Substantia nigra (tissue), 51 donors: ENCODE measurements at places on chromosomes 16 and 17.

- no peak for DNase-seq
These were observed 67.1 kb downstream of the CLEC18A start for GRCh38 chr16:70018254-70018653.

DNA sequence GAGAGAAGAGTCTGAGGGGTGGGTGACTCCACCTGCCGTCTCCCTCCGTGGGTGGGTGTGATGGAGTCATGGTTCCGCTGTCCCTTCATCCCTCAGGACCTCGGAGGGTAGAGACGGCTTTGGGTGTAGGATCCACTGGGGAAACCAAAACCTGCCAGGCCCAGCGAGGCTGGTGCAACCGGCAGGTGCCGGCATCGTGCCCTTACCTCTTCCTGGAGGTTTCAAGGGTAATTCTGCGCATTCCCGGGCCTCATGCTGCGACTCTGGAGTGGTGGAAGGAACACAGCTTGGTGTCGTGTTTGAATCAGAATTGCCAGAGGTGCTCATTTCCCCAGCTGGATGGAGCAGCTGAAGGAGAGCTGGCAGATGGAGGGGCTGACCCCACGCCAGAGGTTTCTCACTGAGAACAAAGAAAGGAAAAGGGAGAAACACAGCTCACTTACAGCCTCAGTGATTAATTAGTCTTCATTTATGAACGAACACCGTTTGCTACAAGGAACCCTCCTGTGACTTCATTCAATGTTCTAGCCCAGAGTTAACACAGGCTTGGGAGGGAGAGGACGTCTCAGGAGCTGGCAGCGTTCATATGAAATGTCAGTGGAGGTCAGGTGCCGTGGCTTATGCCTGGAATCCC lies 16.3 kb upstream of the ATP2A3 start:
- no peak for DNase-seq

DNA sequence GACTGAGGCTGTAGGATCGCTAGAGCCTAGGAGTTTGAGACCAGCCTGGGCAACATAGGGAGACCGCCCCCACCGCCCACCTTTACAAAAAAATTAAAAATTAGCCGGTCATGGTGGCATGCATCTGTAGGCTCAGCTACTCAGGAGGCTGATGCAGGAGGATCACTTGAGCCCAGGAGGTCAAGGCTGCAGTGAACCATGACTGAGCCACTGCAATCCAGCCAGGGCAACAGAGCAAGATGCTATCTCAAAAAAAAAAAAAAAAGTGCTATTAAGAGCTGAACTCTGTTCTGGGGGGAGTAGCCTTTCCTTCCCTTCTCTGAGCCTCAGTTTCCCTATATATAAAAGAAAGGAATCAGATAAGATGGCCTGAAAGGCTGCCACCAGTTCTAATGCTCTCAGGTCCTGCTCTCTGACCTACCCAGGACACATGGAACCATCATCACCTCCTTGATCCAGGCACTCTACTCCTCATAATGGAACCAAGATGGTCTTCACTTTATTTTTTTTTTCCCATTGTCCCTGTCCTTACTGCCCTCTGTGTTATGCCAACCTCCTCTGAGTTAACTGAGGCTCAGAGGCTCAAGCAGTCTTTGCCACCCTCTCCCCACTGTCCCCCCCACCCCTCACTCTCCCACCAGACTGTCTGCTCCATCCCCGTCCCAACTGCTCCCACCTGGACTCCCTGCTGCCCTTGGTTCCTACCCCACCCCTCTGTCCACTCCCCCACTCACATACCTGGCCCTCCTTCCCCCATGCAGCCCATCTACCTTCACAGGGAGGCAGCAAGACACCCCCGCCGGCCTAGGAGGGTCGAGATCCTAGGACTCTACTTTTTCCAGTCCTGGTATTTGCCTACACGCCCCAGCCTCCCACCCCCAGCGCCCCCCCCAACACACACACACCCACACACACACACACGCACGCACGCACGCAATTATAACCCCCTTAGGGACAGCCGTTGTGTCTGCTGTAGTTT lies 23.8 kb upstream of the EIF1 start:
- no peak for DNase-seq

- DNase-seq = no peak
These were observed 14.9 kb downstream of the MYO18A start for GRCh38 chr17:29165261-29165660.

GRCh38 chr17:27845264-27846041 lies 45.1 kb upstream of the NOS2 start:
- no peak for DNase-seq

- no peak for DNase-seq
These were observed 214.1 kb downstream of the SEC14L1 start for GRCh38 chr17:77354670-77355455.

GRCh38 chr17:6374271-6374691 lies 60.6 kb downstream of the AIPL1 start:
- DNase-seq = no peak

DNA sequence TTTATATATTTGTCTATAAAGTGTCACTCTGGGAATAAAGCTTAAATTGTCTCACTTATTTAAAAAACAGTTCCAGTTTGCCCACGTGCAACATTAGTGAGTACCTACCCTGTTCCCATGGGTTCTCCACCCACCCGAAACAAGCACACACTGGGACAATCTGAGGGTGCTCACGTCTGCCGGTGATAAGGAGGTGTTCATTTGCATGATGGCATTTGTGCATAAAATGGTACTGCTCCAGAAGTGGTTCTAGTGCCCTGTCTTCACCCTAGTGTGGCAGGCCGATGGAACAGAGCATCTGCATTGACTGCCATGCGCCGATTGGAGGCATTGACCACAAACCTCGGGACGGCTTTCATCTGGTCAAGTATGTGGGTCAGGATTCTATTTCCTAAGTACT lies 35.6 kb upstream of the ENDOV start:
- DNase-seq = no peak

DNA sequence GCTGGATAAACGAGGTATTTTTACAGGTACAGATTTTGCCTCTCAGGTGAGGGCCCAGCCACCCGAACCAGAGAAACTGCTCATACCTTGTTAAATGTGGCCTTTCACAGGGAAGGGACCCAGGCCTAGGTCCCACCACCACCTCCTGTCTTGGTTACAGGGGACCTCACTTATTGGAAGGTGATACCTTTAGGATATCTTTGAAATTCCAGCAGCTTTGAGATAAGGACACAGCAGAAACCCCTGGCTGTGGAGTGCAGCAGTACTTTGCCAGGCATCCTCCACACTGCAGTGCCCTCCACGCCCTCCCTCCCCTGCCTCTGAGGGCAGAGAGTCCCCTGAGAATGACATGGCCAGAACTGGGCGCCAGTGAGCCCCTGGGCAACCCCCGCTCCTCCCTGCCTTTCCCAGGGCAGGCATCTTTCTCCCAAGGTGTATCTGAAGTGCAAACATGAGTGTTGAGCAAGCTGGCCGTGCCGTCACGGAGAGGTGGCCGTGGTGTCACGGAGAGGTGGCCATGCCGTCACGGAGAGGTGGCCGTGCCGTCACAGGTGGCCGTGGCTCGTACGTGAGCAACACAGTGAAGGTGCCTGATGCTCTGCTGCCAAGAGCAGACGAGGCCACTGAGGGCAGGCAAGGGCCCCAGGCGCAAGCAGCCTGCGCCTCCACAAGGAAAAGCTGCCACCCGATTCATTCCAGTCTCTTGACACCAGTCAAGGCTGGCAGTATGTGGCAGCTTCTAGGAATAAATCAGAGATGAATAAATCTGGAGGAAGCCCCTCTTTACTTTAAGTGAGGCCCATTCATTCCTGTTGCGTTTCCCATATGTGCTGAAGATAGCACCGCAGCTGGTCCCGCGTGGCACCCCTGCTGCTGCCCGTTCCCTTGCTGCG lies 134.5 kb upstream of the CHMP6 start:
- no peak for DNase-seq

- no peak for DNase-seq
These were observed 45.6 kb downstream of the SMPD3 start for GRCh38 chr16:68402748-68403040.

GRCh38 chr17:82687871-82688270 lies 10.6 kb downstream of the RAB40B start:
- no peak for DNase-seq

GRCh38 chr17:16980813-16981731 lies 9.2 kb upstream of the TNFRSF13B start:
- DNase-seq = no peak
